ENCODE measurements at places on chromosomes 12 and 14.

DNA sequence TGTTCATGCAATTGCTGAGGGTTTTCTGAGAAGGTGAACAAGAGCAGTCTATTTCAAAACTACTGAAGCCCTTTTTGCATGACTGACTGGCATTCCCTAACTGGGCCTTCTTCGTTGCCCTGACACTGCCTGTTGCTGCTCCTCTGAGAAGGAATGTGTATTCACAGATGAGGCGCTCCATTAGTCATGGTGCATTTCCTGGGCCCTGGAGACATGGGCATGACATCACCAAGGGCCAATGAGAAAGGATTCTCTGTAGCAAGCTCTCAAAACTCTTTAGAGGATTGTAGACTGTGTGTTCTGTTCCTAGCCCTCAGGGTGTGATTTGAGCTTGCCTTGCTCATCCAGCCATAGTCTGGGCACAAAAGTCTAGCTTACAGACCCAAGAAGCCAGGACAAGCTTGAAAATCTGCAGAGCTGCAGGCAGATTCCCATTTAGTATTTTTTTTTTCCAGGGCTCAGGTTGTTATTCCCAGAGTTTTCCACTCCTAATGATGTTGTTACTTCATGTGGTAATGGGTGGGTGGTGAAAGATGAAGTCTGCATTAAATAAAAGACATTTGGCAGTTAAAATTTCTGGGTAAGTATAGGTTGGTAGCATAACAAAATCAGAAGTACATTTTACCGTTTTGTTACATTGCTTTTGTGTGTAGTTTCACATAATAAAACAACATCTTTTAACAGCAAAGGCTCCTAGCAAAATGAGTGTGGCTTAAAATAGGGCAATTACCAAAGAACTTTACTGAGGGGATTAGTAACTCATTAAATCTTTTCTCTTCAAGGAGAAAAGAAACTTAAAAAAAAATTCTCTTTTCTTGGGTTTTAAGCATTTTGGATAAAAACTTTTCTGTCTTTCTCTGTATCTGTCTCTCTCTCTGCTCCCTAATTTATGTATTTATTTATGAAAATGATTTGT, 318.4 kb downstream of the RAD51B start:
- no peak overlapping the region for H3K4me3 ChIP-seq
- no peaks in the 10 kb centered on the region for H3K36me3 ChIP-seq
- no peaks in the 10 kb centered on the region for H3K27me3 ChIP-seq
- H3K27ac ChIP-seq, result no peak overlapping the region
- no peak for DNase-seq

DNA sequence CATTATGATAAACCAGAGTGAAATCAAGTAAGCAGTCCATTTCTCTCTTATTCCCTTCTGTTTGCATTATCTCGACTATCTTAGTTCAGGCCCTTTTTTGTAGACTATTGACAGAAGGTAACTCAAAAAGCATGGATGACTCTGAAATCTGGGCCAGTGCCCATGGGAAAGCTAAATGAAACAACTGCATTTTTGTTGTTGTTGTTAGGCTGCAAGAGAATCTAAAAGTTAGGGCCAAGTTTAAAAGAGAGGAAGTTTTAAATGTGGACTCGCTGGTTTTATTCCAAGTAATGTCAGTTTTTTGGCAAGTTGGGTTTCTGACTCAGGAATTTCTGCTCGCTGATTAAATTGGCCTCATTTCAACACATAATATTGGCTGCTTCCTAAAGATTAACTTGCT, 201.1 kb downstream of the PIK3C2G start:
- no peaks in the 10 kb centered on the region for H3K36me3 ChIP-seq
- no peak overlapping the region for H3K27ac ChIP-seq
- no peak overlapping the region for H3K4me3 ChIP-seq
- H3K27me3 ChIP-seq, result no peaks in the 10 kb centered on the region

- peaks cover 1% of the 10 kb centered on the region for H3K27me3 ChIP-seq
- no peak overlapping the region for H3K4me3 ChIP-seq
- H3K36me3 ChIP-seq, result no peaks in the 10 kb centered on the region
- H3K4me1 ChIP-seq, result no peaks in the 10 kb centered on the region
- no peak overlapping the region for H3K27ac ChIP-seq
These were observed 136.8 kb downstream of the TBX5 start for GRCh38 chr12:114269153-114269552.

GRCh38 chr14:87179936-87180335, 813.0 kb downstream of the GALC start:
- no peaks in the 10 kb centered on the region for H3K36me3 ChIP-seq
- H3K27me3 ChIP-seq, result no peaks in the 10 kb centered on the region
- H3K27ac ChIP-seq, result no peak overlapping the region
- no peaks in the 10 kb centered on the region for H3K4me1 ChIP-seq

DNA sequence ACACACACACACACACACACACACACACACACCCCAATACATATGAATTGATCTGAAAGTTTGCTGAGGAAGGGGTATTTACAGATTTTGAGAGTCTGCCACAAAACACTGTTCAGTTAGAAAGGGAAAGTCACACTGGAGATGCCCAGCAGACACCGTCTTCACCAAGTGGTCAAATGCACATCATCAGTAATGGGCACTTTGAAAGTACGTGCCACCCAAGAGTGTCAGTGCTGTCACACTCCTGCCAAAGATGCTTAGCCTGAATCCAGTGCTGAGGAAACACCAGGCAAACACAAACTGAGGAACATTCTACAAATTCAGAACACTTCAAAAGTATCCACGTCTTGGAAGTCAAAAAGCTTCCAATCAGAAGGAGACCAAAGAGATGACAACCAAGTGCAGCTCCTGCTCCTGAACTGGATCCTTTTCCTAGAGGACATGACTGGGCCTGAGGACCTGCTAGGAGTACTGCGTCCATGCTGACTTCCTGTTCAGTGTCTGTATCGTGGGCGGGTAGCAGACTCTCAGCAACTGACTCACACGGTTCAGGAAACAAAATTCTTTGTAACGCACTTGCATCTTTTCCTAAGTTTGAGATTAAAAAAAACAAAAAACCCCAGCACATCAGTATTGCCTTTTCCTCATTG, 18.6 kb downstream of the PSMC1 start:
- no peak overlapping the region for H3K4me3 ChIP-seq
- H3K36me3 ChIP-seq, result peaks cover 47% of the 10 kb centered on the region
- H3K27me3 ChIP-seq, result no peaks in the 10 kb centered on the region
- no peak for DNase-seq
- peaks cover 8% of the 10 kb centered on the region for H3K4me1 ChIP-seq

Measured in effector memory CD8-positive, alpha-beta T cell (primary cell).